ENCODE measurements at places on chromosomes 4 and X.

GRCh38 chr4:37388681-37389365 is 144.3 kb downstream of the NWD2 start:
- DNase-seq = no peak

DNA sequence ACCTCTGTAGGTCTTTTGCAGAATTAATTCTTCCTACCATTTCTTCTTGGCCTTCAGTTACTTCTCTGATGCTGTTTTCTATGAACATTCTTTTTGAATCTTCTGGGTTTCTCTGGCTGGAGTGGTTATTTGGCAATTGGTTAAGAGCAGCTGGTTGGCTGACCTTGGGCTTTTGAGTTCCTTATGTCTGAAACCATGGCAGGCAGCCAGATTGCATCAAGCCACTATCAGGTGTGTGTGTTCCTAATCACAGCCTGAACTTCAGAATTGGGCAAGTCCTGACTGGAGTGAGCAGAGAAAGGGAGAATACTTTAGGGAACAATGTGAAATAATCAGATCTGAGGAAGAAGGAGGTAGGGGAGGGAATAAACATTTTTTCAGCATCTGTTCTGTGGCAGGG is 90.2 kb downstream of the ARHGAP10 start:
- no peak for DNase-seq

DNA sequence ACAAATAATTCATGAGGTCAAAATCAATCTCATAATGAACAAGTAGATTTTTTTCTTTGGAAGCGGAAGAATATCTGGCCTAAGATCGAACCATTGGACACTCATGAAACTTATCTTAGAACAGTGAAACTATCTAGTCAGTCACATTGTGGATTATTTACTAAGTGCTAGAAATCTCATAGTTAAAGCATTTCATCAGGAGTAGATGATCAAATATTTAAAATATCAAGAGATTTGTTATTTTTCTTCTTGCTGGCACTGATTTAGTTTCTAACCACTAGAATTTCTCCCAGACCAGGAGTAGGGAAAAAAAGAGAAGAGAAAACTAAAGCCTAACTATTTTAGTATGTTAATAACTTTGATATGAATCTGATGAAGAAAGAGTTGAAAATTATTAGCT is 105.5 kb downstream of the SHROOM3 start:
- DNase-seq = no peak

DNA sequence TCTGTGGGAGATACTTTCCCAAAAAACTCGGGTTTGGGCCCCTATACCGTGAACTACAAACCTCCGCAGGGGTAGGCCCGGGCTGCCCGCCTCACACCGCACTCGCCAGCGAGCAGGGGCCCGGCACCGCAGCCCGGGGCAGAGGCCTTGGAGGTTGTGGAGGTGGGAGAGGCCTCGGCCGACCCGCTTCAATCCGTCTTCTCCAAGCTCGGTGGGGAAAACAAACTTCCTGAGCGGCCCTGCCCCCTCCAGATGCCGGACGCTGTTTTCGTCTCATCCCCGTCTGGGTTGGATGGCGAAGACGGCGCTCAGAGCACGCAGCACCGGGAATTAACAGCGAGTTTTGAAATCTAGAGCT is 442 bp upstream of the MCUB start:
- DNase-seq = peak; percentile 10

DNA sequence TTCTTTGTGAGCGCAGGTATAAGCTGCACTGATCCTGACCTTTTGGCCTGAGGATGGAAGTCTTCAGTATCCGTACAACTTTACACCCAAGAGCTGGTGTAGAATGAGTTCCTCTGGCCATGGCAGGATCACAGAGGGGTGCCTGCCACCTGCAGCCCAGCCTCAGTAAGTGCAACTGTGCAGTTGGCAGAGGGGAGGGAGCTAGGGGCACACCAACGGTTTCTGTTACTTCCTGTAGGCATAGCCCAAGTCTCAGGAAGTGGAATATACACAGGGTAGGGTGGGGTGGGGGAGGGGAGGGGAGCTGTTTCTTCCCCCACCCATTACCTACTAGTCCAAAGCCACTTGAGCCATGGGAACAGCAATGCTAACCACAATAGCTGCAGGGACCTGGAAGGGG is 85.4 kb upstream of the GBA3 start:
- peak; percentile 47 for DNase-seq

- no peak for DNase-seq
Measured at GRCh38 chr4:6235012-6235411, 34.6 kb upstream of the WFS1 start.

- no peak for DNase-seq
Measured at GRCh38 chr4:107592519-107592918, 127.5 kb downstream of the PAPSS1 start.

DNA sequence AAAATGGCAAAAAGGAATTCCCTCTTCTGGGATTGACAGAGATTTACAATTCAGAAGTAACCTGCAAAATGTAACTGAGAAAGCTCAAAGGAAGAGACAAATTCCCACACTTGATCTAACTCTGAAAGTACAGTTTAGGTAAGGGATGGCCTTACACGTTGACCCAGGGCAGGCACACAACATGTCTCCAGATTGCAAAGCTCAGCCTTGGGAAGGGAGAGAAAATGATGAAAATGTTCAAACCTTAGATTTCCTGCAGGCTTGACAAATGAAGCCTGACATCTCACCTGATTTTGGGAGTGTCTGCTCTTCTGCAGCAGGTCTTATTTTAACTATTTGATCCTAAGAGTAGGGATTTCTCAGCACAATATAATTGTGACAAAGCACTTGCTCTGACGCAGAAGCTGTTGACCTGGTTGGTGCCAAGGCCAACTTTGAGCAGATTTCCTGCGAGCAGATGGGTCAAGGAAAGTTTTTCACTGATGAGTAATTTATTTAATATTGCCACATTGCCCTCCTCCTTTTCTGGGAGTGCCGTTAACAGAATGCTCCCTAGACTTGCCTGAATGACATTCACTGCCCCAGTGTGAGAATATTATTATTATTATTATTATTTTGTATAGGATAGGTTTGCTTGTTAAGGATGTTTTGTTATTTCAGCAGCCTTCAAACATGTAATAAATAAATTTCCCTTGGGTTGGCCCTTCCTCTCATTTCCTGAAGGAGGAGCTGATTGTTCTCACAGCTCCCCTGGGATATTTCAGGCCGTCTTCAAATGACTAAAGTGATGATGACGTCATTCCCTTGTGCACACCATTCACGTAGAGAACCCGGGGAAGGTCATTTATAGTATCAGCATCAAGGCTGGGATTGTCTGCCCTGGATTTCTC is 157.1 kb downstream of the VEGFC start:
- no peak for DNase-seq

DNA sequence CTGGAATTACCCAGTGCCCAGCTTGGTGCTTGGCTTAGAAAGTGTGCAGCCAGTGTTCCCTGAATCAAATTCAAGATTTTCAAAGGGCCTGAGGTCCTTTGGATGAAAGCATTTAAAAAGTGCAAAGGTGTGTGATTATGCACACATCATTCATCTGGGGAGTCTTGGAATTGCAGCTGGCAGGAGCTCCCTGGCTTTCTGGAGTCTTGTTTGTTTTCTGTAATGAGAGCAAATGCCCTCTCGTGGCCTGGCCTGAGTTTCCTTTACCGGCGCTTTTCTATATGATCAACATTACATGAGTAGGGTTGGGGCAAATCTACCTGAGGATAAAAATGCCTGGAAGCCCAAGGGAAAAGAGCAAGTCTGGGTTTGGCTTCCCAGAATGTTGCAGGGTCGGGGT is 24.6 kb upstream of the SORCS2 start:
- DNase-seq = no peak

DNA sequence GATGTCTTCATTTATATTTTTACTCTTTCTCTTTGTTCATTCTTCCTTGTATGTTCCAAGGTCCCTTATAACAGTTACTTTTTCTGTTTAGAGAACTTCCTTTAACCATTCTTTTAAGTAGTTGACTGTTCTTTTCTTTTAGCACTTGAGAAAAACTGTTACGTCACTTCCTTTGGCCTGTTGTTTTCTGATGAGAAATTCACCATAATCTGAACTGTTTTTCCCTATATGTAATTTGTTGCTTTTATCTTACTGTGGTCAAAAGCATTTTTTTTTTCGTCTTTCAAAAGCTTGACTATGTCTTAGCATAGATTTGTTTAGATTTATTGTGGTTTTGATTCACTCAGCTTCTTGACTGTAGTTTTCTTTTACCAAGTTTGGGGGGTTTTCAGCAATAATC is 1660.3 kb upstream of the PCDH10 start:
- DNase-seq = no peak

GRCh38 chr4:18042754-18043153 is 21.2 kb upstream of the LCORL start:
- no peak for DNase-seq

DNA sequence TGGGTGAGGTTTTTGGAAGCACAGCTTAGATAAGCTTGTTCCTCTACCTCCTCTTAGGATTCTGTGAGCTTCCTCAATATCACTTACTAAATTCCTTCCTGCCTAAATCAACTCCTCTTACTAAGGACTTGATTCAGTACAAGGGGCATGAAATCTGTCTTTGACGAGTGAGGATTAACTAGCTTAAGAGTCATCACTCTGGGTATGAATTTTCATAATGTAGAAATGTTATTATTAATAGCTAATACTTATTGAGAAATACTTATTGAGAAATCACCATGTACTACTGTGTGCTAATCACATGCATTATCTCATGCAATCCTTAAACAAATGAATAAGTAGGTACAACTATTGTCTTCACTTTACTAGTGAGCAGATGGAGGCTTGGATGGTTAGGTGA is 28.6 kb downstream of the TRPC3 start:
- DNase-seq = no peak

- DNase-seq = no peak
Measured at GRCh38 chr4:115664285-115664684, 550.9 kb upstream of the NDST4 start.

GRCh38 chrX:111854556-111855490 is 21.2 kb upstream of the TRPC5OS start:
- no peak for DNase-seq

DNA sequence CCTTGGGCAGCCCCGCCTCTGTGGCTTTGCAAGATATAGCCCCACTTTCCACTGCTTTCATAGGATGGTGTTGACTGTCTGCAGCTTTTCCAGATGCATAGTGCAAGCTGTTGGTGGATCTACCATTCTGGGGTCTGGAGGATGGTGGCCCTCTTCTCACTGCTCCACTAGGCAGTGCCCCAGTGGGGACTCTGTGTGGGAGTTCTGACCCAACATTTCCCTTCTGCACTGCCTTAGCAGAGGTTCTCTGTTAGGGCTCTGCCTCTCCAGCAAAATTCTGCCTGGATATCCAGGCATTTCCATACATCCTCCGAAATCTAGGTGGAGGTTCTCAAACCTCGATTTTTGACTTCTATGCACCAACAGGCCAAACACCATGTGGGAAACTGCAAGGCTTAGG is 153.7 kb downstream of the TBCK start:
- DNase-seq = no peak

DNA sequence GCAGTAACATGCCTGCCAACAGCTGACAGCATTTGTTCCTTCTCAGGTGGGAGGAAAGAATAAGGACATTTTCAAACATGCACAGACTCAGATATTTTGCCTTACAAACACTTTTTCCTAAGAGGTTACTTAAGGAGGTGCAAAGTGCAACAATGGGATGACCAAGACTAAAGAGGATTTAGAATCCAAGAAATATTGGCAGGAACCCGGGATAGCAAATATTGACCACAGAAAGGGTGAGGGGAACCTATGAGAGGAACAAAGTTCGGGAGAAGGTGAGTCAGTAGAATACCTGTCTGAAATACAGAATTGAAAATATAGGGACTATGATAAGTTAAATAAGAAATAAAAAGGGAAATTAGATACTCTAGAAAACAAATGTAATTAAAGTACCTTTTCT is 321.9 kb upstream of the EMCN start:
- no peak for DNase-seq

DNA sequence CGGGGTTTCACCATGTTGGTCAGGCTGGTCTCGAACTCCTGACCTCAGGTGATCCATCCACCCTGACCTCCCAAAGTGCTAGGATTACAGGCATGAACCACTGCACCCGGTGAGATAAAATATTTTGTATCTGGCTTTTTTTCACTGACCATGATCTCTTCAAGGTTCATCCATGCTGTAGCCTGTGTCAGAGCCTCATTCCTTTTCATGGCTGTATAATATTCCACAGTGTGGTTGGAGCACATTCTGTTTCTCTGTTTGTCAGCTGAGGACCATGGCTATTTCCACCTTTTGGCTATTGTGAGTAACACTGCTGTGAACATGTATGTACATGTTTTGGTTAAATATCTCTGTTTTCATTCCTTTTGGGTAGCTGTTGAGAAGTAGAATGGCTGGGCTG is 169.2 kb downstream of the SHOX start:
- no peak for DNase-seq

- DNase-seq = no peak
Measured at GRCh38 chr4:61049018-61049417, 151.1 kb upstream of the ADGRL3 start.

- no peak for DNase-seq
Measured at GRCh38 chr4:114615435-114615834, 16.8 kb downstream of the UGT8 start.

- DNase-seq = no peak
Measured at GRCh38 chr4:108891896-108892590, 129.2 kb upstream of the ETNPPL start.

DNA sequence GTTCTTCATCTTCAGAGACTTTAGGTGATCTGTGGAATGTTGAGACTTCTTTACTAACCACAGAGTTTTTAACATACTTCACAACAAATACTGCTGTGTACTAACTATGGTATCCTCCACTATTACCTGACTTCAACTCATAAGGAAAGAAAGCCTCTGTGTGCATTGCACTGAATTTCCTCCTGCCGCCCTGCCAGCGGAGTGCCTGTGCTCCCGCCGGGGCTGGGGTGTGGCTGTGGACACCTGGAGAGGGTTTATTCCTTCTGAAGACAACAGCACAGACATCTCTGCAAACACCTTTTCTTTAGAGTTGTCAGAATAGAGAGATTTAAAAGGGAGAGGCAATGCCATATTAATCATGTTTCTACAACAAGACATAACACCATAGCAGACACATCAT is 63.3 kb downstream of the FAT1 start:
- no peak for DNase-seq

DNA sequence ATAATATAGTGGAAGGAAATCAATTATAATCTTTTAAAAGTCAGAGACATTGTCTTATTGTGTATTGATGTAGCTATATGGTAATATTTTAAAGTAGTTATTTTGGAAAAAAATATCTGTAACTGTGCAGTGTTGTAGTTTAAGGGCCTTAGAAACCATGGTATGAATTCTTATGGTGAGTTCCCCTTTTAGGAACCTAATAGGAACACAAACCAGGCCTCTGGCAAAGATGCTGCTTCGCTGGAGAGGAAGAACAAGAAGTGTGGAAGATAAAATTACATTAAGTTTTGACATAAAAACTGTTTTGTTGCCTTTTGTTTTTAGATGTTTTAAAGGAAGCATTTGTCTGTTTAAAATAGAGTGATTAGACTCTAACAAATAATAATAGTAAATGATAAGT is 10.9 kb upstream of the TMPRSS11D start:
- no peak for DNase-seq

GRCh38 chr4:185991770-185992169 is 77.2 kb upstream of the TLR3 start:
- no peak for DNase-seq

DNA sequence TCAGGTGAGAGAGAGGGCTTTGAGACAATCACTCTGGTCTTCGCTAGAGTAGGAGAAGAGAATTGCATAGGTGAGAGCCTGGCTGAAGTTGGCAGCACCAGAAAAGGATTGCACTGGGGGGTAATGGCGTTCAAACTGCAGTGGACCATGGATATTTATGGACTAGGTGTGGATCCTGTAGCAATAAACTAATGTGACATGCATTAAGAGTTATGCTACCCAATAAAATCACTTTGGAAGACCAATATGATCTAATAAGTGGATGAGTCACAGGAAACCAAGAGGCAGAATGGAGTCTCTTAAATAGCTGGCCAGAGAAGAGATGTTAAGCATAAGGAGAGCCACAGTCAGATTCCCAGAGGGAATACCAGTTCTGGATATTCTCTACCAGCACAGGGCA is 259.8 kb downstream of the FBXO8 start:
- DNase-seq = no peak
